ENCODE measurements at places on chromosomes 1 and 21. TPM values are rescaled to one million over a fixed set of nuclear protein-coding genes. Genes with fewer than 3 reads are reported as not detected.

DNA sequence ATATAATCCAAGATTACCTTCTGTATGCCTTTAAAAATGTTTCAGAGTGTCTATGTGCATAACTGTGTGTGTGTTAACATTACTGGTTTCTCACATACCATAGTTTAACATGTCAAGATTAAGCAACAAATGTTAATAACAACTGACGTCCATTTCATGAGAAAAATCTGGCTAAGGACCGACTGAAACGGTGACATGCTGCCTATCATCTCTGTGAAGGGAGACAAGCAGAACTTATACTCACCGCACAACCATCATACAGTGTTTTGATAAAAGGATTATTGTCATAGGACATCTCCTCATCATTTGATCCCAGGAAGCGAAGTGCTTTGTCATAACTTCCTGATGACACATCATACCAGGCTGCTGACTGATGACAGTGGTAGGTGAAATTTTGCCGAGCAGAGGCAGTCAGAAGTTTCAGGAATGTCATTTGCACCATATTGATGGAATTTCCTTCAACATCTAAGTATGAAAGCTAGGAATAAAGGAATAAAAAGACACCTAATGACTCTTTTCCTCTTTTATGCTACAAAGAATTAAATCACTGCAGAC lies 228.8 kb downstream of the COL11A1 start:
- peak; percentile 88 for DNase-seq

Gene HTR6
- not detected for total RNA-seq

DNA sequence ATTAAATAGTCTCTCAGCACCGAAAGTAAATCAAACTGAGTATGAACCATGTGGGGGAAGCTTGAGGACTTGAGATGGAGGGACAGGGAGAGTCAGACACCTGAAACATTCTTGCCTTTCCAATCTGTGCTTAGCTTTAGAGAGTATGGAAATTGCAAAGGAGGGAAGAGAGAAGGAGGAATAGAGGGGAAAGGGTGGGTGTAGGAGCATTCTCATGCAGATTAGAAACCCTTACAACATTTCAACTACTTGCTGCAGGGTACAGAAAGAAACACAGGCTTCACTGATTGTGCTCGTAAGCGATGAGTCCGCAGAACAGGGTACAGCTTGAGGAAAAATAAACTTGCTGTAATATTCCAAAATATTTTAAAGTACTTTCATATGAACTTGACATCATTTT lies 73.8 kb downstream of the NIBAN1 start:
- DNase-seq = no peak

Gene ALX3
- not detected for total RNA-seq

Gene DPT
- total RNA-seq = not detected

- no peak for DNase-seq
Observed at GRCh38 chr1:7857985-7858384, 5.1 kb upstream of the UTS2 start.

Gene FAM151A
- total RNA-seq = not detected

- no peak for DNase-seq
Observed at GRCh38 chr1:3557366-3557765, 53.9 kb downstream of the MEGF6 start.

Gene XCL2
- not detected for total RNA-seq

Gene H6PD
- 5.5 TPM for total RNA-seq

DNA sequence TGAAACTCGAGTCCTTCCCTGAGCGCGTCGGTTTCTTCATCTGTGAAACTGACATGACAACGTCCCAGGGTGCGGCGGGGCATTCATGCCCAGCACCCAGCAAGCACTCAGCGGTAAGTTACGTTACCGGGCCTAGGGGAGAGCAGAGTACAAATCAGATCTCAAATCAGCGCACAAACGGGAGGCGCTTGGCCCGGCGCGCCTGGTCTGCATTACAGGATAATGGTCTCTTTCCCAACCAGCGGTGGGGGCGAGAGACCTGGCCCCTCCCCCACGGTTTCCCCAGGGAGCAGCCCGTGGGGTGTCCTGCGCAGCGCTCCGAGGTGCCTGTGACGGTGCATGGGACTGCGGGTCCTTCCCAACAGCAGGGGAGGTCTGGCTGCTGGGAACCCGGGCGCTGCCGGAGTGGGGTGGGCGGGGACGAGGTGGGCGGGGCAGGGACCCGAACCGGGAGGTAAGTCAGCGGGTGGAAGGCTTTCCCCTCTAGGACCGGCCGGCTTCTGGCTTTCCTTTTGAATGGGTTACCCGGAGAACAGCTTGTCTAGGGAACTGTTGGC lies 1.0 kb downstream of the TMEM51 start:
- peak; percentile 30 for DNase-seq

GRCh38 chr1:199855580-199855979 lies 171.9 kb upstream of the NR5A2 start:
- peak; percentile 94 for DNase-seq

Gene FAM131C
- total RNA-seq = 0.77 TPM

Gene FCRL5
- not detected for total RNA-seq

DNA sequence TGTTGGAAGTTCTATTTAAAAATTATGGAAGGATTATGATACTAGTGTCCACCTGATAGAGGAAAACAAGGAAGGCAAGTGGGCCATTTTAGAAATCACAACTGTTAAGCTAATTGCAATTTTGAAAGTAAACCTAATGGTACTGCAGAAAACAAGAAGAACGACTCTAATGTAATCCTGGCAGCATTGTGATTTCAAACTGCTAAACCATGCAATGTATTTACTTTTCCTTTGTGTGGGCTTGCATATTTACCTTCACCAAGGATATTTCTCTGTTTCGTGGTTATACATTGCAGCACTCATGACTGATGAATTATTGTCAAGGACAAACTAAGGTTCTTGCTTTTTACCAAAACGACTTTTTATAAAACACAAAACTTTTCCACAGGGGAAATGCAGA lies 88.1 kb downstream of the TM2D1 start:
- DNase-seq = peak; percentile 44

GRCh38 chr1:114509596-114510273 lies 1.3 kb downstream of the TRIM33 start:
- no peak for DNase-seq

Gene ADAMTS5
- 0.26 TPM for total RNA-seq

- DNase-seq = no peak
Observed at GRCh38 chr1:50527249-50527986, 104.2 kb upstream of the DMRTA2 start.

Gene HIVEP3
- total RNA-seq = under 0.01 TPM

DNA sequence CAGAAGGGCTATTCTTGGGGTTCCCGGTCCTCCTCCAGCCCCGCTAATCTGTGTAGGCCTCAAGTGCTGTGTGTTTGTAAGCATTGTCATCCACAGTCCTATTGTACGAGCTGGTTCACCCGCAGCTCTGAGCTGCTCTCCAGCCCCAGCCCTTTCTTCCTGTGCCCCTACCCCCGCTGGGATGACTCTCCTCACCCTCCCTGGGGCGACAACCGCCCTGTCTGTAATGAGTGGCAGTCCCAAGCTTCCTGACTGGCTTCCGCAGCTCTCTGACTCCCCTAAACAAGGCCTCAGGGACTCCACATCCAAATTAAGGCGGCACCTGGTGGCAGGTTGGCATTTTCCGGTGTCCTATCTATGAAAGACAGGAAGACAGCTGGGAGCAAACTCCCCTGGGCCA lies 45.8 kb downstream of the TFF3 start:
- DNase-seq = no peak

DNA sequence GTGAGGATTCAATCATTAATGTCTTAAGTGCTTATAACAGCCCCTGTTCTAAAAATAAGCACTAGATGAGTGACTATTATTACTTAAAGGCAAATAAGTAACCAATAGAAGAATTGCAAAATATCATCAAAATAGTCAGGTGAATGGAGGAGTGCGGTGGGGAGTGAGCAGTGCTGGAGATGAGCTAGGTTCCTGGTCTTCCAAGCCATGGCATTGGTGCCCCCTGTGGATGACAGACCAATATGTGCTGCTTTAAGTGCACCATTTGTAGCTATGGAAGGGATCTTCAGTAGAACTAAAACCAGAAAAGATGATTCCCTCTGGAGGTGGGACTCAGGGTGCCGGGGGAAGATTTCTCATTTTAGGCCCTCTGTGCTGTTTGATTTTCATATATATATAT lies 46.1 kb upstream of the SLC30A1 start:
- peak; percentile 57 for DNase-seq

Gene SIM2
- 0.26 TPM for total RNA-seq

Gene KCNK1
- 25.8 TPM for total RNA-seq

DNA sequence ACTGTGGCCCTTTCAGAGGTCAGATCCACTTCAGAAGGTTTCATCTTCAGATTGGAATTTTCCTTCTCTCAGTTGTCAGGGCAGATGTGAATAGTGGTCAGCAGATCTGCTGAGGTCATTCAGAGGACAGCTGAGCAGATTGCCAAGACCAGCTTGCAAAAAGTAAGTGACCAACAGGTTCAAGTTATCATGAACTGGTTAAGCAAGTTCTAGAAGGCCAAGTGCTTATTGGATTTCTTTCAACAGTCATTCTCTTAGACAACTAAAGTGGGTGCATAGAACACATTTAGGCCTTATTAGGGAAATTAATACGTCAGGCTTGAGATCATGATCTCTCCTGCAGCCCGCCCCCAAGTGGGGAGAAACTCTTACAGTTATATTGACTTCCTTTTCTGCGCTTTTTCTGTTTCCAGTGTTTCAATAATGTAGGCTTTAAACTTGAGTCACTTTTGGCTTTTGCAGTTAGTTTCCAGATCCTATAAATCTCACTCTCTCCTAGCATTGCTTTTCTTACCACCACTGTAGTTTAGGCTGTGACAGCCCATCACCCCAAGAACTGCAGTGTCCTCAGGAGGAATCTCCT lies 96.4 kb downstream of the C1orf21 start:
- DNase-seq = peak; percentile 27

DNA sequence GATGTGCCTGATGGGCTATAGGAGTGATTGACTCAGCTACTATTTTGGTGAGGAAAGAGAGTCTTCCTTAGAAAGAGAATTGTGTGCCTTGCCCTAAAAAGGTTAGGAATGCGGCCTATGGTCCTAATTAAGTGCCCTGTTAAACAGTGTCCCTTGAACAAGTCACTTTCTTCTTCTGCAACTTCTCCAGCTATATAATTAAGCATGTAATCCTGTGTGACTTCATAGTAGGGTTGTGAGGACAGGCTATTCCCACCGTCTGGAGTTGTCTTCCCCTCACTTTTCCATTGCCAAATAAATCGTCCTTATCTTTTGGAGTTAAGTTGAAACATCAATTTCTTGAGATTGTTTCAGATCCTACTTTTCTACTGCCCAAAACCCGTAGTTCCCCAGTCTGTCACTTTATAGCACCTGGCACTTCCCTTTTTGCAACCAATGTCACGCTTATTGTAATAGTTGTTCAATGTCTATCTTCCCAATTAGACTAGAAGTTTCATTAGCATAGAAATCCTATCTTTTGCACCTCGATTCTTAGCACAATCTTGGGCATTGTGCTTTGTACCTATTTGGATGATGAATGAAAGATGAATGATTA lies 27.6 kb upstream of the SLC16A1 start:
- no peak for DNase-seq

Gene KCNK2
- total RNA-seq = 1.3 TPM

Gene WDR64
- total RNA-seq = not detected

Gene TEDDM1
- not detected for total RNA-seq
